Activated naive CD4-positive, alpha-beta T cell (primary cell): ENCODE measurements at places on chromosomes 2 and 18.
A peak's percentile ranks its signal among the peaks of the same experiment; 100 is the strongest.

DNA sequence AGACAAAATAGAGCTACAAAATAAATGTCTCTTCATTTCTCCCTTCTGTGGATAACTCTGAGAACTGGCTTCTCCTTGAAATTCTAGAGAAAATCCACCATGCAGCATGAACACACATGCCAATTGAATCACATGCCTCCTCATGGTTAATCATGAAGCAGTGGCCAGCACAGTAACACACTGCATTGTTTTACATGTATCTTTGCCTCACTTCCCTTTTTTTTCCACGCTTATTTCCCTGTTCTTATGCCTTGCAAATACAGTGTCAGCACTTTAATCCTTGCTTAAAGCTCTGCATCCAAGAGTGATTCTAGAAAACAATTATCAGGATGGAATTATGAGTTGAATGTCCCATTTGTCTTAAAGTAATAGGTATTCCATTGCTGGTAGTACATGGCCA, 50.3 kb upstream of the ZBTB7C start:
- DNase-seq: no peak

DNA sequence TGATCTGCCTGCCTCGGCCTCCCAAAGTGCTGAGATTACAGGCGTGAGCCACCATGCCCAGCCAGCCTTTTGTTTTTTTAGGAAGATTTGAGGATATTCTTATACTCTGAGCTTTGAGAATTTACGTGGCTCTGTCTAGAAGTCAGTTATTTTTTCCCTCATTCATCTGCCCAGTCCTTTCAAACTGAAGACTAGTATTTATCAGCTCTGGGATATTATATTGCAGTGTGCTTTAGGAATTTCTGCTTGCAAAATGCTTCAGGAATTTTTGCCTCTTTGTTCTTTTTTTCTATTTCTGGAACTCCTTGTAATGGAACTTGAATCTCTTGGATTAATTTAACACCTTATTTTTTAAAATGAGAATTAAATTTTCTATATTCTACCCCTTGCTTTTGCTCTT, 22.6 kb downstream of the ACSL3 start:
- no peak for DNase-seq

GRCh38 chr2:136281281-136282114, 163.5 kb upstream of the CXCR4 start:
- DNase-seq: peak; percentile 25

DNA sequence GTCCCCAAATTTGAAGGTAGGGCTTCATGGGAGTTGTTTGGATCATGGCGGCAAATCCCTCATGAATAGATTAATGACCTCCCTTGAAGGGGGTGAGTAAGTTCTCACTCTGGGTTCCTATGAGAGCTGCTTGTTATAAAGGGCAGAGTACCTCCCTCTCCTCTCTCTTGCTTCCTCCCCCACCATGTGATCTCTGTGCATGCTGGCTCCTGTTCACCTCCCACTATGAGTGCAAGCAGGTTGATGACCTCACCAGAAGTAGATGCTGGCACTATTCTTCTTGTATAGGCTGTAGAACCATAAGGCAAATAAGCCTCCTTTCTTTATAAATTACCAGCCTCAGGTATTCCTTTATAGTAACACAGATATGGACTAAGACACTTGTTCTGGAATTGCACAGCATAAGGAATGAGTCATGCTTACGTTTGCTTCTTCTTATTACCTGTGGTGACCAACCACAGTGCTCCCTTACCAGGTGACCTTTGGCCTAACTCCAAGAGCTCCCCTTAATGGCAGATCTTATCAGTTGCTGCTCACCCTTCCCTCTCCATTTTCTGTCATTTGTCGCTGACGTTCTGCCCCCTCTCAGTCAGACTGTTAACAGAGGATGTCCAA, 559.5 kb upstream of the GCFC2 start:
- DNase-seq: no peak

- no peak for DNase-seq
Measured at GRCh38 chr2:181573140-181573736, 83.7 kb downstream of the CERKL start.

- no peak for DNase-seq
Measured at GRCh38 chr2:18610651-18611050, 21.3 kb upstream of the NT5C1B start.

DNA sequence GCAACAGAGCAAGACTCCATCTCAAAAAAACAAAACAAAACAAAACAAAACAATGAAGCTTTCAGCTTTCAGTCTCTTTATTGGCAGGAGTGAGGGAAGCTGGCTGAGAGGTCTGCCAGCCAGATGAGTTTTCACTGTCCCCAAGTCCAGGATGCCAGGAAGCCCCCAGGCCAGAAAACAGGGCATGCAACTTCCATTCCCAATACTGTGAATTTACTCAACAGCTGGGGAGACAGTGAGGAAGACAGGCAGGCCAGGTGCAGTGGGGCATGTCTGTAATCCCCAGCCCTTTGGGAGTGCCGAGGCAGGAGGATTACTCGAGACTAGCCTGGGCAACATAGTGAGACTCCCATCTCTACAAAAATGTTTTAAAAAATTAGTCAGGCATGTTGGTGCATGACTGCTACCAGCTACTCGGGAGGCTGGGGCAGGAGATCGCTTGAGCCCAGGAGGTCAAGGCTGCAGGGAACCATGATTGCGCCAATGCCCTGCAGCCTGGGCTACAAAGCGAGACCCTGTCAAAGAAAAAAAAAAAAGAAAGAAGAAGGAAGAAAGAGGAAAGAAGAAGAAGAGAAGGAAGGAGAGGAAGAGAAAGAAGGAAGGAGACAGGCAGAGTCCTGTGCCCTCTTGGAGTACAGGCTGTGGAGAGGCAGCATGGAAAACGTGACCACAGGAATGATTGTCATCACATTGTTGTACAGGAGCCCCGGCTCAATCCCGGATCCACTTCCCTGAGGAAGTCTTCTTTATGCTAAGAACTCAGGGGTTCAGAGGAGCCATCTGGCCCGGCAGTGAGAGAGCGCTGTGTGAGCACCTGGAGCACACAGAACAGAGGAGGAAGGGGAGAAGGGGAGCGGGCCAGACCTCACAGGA, 29.2 kb upstream of the POMC start:
- DNase-seq: no peak

GRCh38 chr2:230972046-230972445, 23.9 kb upstream of the SPATA3 start:
- DNase-seq: no peak

DNA sequence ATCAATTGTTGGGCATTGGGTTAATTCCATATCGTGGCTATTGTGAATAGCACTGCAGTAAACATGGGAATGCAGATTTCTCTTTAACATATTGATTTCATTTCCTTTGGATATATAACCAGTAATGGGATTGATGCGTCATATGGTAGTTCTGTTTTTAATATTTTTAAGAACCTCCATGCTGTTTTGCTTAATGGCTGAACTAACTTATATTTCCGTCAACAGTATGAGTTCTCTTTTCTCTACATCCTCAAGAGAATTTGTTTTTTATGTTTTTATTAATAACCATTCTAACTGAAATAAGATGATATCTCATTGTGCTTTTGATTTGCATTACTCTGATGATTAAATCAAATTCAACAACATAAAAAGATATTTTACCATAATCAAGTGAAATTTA, 228.5 kb upstream of the FSIP2 start:
- DNase-seq: no peak

DNA sequence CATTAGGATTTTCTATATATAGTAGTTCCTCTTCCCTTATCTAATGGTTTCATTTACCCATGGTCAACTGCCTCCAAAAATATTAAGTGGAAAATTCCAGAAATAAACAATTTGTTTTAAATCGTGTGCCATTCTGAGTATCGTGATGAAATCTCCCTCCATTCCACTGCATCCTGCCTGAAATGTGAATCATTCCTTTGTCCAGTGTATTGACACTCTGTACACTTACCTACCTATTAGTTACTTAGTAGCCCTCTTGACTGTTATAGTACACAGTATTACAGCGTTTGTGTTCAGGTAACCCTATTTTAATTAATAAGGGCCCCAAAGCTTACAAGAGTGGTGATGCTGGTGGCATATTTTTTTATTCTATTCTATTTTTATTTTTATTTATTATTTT, 26.2 kb downstream of the TAF4B start:
- DNase-seq: no peak

DNA sequence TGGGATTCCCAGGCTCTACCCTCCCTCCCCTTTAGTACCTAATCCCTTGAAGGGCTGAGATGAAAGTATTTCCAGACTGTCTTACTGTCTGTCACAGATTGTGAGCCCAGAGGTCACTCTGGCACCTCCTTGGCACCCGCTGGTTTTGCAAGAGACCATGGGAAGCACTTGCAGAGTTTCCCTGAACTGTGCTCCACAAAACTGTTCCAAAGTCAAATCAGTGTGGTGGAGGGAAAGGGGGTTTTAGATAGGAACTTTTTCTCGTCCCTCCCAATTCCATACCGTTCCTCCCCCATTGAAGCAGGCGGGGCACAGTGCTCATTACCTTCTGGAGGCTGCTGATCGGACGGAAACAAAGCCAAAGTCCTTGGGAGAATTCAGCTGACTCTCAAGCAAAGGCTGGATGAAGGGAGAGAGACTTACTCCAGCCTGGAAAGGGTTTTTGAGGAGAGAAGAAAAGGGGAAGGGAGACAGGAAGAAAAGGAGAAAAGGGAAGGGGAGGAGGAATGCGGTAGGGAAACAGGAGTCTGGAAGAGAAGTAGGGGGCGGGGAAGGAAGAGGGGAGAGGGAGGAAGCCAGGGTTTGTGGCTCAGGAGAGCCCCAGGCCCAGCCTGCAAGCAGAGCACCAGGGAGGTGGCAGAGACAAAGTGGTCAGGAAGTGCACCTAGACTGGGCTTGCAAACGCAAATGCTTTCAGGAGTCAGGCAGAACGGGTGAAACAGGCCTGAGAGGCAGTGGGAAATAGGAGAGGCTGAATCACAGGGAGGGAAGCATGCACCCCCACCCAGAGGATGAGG, 88.4 kb upstream of the SP3 start:
- no peak for DNase-seq

DNA sequence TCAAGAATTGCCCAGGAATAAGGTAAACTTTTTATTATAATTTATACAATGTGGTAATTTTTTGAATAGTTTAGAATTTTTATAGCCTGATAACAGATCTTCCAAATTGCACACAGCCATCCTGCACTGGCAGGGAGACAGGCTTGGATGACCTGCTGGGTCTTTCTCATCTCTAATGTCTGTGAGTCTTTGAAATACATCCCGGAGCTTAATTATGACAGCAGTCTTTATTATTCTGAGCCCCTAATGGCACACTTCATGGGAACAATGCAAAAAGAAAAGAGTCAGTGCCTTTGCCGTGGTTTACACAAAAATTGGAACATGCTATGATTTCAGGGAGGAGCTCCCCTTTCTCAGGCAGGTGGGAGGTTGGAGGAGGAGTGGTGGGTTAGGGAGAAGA, 71.0 kb downstream of the TMEM182 start:
- DNase-seq: no peak

DNA sequence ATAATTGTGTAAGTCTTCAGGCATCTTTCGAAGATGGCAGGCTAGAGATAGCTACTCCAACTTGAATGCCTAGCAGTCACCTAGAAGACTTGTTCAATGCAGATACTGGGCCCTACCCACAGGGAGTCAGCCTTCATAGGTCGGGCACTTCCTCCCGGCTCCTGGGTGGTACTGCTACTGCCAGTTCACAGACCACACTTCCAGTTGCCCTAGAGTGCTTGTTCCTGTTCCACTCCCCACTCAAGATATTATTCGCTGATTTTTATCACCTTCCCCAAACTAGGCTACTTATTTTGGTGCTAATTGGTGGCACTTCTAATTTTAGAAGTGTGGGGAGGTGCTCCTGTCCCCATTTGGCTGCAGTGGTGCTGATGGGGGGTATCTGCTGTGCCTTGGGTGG, 34.2 kb downstream of the INPP4A start:
- no peak for DNase-seq

- DNase-seq: no peak
Measured at GRCh38 chr18:48797841-48798255, 152.9 kb downstream of the SMAD7 start.

DNA sequence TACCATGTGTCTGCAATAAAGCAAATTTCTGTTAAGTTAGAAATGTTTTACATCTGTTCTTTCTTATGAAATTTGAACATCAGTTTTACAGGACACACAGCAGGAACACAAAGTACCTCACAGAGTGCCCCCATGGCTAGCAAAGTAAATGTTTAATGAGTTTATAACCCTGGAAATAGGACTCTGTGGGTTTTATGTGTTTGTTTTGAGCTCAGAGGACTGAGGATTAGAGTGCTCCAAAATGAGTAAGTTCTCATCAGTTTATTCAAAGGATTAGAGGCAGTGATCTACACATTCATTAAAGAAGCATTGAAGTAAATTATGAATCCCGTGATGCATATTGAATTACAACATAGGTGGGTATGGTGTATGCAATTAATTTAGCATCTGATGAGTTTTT, 281.8 kb downstream of the GULP1 start:
- DNase-seq: no peak

DNA sequence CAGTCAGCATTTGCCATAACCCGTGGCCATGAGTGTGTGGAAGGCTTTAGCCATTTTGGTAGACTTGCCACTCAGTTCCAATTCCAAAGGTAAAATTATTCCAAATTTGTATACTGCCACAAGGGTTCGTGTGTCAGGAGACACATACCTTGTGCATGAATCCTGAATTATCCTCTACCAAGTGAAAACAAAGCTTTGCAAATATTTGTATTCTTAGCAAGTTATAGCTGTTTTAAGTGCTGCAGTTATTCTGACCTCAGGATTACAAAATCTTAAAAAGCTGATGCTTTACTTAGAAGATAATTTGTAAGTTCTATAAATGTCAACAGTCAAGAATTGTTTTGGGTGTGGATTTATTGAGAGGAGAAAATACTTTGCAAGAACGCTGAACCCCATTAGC, 100.6 kb downstream of the ANTXR1 start:
- DNase-seq: no peak

GRCh38 chr18:58862851-58863538, 1.7 kb upstream of the ZNF532 start:
- no peak for DNase-seq

DNA sequence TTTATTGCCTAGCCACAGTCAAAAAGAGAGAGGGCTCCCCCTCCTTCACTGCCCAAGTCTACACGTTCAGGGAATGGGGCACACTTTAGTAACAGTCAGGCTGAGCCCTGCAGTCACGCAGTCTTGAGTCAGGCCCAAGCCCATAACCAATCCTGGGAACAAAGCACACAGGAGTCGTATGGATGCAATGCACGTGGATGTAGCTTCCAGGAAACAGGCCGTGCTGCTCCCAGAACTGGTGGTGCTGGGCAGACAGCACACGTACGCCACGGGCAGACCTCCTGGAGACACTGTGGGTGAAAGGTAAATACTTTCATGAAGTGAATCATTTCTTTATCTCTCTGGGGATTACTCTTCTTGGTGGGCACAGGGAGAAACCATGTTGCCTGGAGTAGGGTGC, 30.0 kb upstream of the MBP start:
- no peak for DNase-seq

GRCh38 chr2:38505779-38506178, 96.9 kb downstream of the HNRNPLL start:
- DNase-seq: no peak

GRCh38 chr2:208077276-208077675, 47.0 kb downstream of the CRYGD start:
- no peak for DNase-seq
